GM20000 (cell line): ENCODE measurements at places on chromosomes 1 and 21.
A peak's percentile ranks its signal among the peaks of the same experiment; 100 is the strongest.

DNA sequence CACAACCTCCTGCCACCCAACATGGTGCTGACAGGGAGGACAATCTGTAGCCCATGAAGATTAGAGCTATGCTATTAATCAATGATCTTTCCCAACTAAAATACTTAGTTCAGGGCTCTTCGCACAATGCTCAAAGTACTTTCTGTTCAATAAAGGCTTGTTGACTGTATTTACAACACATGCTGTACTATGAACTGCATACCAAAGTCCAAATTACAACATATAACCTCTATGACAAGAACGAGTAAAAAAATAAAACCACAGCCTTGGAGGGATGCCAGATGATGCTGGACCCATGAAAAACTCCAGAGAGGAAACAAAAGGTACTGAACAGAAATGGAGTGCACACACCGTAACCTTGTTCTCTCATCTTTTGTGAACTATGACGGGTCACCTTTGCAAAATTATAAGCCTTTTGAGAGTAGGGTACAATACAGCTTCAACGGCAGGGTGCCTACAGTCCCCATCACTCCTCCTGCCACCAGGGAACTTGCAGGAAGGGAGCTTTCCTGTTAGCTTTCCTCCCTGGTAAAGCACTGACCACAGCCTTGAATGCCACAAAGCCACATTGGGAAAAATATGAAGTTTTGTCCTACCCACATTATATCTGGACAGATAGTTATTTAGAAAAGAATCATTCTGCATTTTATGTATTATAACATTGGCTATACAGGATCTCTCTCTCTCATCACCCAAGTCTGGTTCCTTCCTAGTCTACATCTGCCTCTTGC, 175.6 kb downstream of the NRIP1 start:
- no peak for DNase-seq

- DNase-seq: no peak
Measured at GRCh38 chr1:180765151-180765550, 133.3 kb downstream of the XPR1 start.

- no peak for DNase-seq
Measured at GRCh38 chr1:156284112-156284511, at the start of gene TMEM79. TMEM79 (plus strand) TSS chr1:156284325; CDS start chr1:156285227, 902 bp downstream.

GRCh38 chr1:94698759-94699502, 121.2 kb upstream of the SLC44A3 start:
- DNase-seq: no peak

DNA sequence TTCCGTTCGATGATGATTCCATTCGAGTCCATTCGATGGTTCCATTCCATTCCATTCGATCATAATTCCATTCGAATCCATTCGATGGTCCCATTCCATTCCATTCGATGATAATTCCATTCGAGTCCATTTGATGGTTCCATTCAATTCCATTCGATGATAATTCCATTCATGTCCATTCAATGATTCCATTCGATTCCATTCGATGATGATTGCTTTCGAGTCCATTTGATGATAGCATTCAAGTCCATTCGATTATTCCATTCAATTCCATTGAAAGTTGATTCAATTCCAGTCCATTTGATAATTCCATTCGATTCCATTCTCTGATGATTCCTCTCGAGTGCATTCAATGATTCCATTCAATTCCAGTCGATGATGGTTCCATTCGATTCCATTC, 3895.3 kb downstream of the SRGAP2C start:
- DNase-seq: no peak

DNA sequence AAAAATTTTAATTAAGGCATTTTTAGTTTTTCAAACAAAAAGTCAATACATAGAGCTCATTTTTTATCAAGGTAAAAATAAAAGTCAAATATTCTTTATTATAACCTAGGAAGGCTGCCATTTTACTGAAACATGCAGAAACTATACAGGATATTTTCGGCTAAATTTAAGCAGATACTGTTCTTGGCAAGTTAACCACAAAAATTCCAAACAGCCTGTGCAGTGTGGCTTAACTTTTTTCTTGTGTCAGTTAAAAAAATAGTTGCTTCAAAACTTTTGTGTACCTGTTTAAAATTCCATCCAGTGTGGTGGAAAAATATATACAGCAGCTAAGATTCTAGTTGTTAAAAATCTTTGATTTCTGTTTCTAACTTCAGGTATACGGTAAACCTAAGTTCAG, 135.0 kb downstream of the ATP5PO start:
- no peak for DNase-seq

DNA sequence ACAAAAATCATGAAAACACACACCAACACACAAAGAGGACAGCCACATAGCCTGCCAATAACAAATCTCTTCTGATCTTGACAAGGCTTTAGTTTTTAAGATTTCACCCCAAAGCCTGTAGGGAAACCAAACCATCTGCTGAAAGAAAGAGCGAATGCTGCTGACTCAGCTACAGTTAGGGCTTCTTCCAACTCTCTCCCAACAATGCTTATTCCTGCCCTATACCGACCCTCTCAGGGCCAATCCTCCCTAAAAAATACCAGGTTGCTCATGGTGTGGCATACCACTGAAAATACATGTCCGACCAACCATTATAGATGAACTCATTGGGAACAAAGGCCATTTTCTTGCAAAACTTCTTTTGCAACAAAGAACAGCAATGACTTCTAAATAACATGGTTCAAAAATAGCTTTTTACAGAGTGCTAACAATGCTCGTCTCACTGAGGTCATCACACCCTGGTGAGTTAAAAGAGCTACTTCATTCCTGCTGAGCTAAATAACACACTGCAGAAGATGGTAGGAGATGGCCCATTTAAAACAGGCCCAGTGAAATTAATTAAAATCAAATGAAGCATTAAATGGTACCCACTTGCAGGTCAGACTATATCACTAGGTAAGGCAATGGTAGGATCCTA, 86.1 kb downstream of the KIAA0319L start:
- DNase-seq: no peak

DNA sequence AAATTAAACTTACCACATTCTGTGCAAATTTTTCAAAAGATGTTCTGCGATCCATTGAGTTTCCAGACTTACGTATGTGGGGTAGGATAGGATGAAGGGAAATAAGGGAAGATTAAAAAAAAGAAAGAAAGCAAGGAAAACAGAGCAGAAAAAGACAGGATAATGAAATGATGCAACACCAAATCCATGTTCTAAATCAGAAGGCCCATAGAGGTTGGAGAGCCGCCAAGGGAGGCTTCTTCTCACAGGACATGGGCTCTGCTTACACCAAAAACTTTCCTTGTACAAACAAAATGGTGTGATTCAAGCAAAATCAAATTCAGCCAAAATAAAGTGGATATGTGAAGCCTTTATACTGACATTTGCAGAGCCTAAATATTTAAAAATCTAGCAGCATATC, 189.5 kb upstream of the GREM2 start:
- no peak for DNase-seq

DNA sequence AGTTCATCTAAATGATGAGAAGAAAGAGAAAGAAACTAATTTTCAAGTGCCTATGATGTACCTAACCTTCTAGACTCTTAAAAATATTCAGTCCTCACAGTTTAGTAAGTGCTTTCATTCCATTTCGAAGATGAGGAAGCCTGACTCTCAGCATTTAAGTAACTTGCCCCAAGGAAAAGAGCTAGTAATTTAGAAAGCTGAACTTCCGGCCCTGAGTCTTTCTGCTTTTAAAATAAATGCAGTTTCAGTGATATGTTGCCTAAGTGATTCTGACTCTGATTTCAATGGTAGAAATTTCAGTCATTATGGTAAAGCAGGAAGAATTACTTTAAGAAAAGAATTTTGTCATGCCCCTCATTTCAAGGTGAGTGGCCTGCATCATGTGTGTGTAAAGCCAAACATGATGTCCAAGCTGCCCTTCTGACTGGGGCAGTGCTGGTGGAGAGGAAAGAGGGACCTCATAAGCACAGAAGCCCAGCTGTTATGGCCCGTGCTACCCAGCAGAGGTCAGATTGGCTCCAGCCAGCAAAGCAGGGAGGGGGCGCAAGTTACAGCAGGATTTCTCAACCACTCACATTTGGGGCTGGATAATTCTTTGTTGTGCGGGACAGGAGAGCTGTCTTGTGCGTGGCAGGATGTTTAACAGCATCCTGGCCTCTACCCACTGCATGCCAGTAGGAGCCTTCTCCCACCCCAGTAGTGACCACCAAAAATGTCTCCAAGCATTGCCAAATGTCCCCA, 10.7 kb downstream of the ATP1A4 start:
- DNase-seq: peak; percentile 48

- DNase-seq: no peak
Measured at GRCh38 chr21:27721675-27722074, 754.8 kb upstream of the ADAMTS5 start.

DNA sequence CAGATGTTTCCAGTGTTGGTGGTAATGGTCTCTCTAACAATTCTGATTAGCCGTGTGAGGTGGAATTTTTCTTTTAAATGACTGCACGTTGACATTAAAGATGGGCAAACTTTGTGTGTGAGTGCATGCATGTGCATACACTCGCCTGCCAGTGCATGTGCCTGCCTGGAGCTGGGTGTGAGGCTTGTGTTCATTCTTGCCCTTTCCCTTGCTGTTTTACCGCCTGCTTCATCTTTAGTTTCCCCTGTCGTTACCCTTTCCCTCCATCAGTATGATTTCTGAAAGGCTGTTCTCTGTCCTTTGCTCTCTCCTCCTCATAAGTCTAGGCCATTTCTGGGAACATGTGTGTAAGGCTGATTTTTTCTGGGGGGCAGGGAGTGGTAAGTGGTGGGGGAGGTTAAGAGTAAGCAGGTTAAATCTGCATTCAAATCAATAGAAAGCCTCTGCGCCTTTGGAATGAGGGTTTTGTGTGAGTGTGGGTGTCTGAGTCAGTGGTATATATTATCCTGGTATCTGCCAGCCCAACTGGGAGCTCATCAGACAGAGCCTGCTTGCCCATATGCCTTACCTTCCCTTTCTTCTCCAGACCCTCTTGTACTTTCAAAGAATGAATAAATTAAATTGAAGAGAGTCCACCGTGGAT, 112.5 kb downstream of the PBX1 start:
- no peak for DNase-seq

DNA sequence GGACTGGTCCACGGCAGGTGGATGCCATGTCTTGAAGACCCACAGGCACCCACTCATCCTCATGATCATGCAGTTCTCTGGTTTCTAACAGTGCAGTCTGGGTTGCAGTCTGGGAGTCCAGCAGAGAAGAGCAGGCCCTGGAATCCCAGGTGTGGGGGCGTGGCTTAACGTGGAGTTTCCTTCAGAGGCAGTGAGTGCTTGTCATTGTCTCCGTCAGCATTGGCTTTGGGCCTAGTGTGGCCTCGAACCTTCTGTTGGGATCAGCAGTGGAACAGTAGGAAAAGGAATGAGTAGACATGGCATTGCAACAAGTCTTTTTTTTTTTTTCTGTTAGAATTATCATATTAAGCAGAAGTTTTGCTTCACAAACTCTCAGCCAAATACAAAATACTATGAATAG, 12.8 kb downstream of the LGALS8 start:
- DNase-seq: no peak

DNA sequence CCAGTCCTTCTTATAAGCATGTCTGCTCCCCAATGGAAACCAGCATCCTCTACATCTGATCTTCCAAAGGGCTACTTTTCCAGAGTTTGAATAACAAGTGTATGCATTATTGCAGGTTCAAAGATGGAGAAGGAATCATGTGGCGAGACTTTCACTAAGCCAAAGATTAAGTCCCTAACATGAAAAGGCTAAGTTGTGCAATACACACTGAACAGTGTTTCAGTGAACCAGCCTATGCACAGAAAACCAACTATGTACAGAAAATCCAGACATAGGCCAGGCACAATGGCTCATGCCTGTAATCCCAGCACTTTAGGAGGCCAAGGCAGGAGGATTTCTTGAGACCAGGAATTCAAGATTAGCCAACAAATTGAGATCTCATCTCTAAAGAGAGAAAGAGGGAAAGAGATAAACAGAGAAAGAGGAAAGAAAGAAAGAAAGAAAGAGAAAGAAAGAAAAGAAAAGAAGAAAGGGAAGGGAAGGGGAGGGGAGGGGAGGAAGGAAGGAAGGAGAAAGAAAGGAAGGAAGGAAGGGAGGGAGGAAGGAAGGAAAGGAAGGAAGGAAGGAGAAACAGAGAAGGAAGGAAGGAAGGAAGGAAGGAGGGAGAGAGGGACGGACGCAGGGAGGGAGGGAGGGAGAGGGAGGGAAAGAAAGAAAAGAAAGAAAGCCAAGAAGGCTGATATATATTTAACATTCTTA, 181.7 kb downstream of the LTN1 start:
- no peak for DNase-seq

GRCh38 chr1:219784660-219785381, 143.5 kb downstream of the SLC30A10 start:
- no peak for DNase-seq

GRCh38 chr1:182607566-182607965, 3.4 kb upstream of the RGS16 start:
- no peak for DNase-seq

- peak; percentile 68 for DNase-seq
Measured at GRCh38 chr1:91876040-91876470, 9.9 kb downstream of the TGFBR3 start.

DNA sequence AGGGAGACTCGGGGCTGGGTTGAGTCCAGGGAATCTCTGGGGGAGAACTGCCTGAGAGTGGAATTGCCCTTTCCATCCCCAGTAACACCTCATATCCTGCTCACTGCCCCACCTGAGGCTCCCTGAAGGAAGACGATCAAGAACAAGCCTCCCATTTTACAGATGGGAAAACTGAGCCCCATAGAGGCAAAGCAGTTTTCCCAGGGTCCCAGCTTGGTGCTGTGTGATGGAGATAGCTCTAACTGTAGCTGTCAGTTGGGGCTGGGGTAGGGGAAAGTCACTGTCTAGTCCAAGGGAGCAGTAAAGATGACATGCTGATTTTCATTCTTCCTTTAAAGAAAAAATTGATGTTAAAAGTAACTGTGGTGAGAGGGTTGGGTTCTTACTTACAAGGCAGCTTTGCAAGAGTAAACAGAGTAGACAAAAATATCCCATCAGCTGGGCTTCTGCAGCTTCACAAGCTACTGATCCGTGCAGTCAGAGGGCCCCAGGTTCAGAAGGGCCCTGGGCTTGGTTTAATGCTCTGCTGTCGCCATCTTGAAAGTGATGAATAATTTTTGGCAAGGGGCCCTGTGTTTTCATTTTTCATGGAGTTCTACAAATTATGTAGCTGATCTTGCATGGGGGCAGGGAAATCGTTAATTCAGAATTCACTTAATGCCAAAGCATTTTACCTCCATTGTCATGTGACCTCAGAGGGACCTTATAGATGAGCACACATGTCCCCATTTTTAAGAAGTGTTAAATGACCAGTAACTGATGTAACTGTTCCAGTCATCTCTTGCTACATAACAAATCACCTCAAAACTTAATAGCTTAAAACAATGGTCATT, 17.6 kb upstream of the TNFRSF1B start:
- peak; percentile 67 for DNase-seq

- DNase-seq: no peak
Measured at GRCh38 chr21:46552274-46552673, 52.6 kb downstream of the S100B start.

- DNase-seq: no peak
Measured at GRCh38 chr1:119958223-119958622, 61.9 kb upstream of the ADAM30 start.
